ENCODE measurements at places on chromosomes 7 and 10. TPM values are rescaled to one million over a fixed set of nuclear protein-coding genes. Genes with fewer than 3 reads are reported as not detected.

- no peaks in the 10 kb centered on the region for H3K27me3 ChIP-seq
- H3K36me3 ChIP-seq: no peaks in the 10 kb centered on the region
- H3K27ac ChIP-seq: no peak overlapping the region
- DNase-seq: no peak
- no peak overlapping the region for H3K4me3 ChIP-seq
Observed at GRCh38 chr7:129093867-129094456, 39.1 kb upstream of the TNPO3 start.

DNA sequence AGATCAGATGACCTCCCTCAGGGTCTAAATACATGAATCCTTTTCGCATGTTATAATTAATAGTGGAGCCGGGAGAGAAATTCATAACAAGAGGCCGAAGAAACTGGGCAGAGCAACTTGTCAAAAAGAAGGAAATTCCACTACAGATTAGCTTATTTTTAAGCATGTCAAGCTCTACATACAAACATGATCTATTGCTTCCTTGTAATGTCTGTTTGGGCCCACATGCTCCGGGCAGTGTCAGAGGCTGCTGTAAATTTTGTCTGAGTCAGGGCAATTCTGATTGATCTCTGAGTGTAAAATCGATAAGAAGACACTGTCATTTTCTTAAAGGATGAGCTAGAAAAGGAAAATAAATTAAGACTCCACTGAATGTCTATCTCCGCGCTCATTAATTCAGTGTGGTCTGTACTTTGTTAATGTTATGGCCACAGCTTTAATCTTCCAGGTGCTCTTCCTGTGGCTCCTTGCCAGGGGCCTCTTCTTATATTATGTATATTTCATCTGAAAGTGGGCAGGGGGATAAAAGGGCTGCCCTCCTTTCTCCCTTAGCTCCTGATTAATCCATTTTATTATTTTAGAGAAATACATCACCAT is 194.1 kb upstream of the SP8 start:
- DNase-seq: no peak
- H3K27me3 ChIP-seq: no peaks in the 10 kb centered on the region
- H3K36me3 ChIP-seq: no peaks in the 10 kb centered on the region
- no peak overlapping the region for H3K27ac ChIP-seq
- H3K4me1 ChIP-seq: no peaks in the 10 kb centered on the region
- no peak overlapping the region for H3K4me3 ChIP-seq

HKDC1 gene
- 27.7 TPM for total RNA-seq

SPDYE2 gene
- not detected for total RNA-seq

DNA sequence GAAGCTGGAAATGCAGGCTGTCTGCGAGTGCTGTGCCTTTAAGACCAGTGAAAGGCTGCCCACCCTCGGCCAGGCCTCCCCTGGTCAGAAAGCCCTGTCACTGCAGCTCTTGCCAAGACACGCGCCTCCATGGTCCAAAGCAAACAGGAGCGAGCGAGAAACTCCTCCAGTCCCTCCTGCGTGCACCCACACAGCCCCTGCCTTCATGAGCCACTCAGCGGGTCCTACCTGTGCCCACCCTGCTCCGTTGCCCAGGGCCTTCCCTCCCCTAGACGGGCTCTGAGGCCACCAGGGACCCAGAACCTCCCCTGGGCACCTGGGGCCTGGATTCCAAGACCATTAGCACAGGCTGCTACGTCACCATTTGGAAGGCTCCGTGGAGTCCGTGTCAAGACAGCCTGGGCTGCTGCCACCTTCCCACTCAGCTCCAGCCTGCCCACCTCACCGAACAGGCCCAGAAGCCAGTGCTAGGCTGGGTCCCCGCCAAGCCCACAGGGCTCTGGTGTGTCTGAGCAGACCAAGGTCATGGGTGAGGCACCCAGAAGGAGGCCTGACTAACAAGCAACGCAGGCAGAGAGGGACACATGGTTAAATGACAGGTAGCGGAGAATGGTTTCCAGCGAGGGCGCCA is 144.5 kb downstream of the NEURL1 start:
- DNase-seq: no peak
- H3K4me1 ChIP-seq: no peaks in the 10 kb centered on the region
- peak overlapping the region; percentile 4 for H3K27ac ChIP-seq
- H3K4me3 ChIP-seq: no peak overlapping the region

LIPK gene
- not detected for total RNA-seq

ZDHHC6 gene
- 33.0 TPM for total RNA-seq

DNA sequence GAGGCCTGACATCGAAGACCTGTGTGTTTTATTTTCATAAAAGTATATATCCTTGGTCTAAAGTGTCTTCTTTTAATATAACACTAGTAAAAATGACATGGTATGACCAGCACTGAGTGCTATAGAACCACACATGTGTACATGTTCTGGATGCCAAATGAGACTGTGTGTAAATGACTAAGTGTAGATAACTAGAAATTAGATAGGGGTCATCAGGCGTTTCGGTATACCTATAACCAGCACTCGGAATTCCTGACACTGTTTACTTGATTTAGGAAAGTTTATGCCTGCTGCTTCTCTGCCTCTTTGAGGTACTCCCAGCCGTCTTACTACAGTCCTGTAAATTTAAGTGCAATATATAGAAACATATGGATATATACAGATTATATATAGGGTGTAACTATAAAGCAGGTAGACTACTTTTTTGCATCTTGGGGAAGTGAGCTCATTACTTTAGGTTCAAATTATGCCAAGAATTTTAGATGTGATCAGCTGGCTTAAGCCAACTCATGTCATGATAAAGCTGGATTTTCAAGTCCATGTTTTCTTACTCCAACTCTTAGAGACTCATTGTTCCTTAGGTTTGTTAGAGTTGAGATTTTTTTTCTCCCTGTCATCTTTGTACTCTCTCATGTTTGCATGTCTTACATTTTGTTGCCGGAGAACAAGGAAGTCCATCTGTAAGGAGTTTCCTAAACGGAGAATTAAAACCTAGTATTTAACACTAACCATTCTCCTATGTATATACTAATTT is 62.9 kb downstream of the KLHDC10 start:
- H3K27ac ChIP-seq: peak overlapping the region; percentile 51
- no peaks in the 10 kb centered on the region for H3K27me3 ChIP-seq
- H3K4me3 ChIP-seq: no peak overlapping the region
- DNase-seq: no peak
- H3K4me1 ChIP-seq: peaks cover 8% of the 10 kb centered on the region

- DNase-seq: no peak
- peak overlapping the region; percentile 62 for H3K27ac ChIP-seq
- no peak overlapping the region for H3K4me3 ChIP-seq
- no peaks in the 10 kb centered on the region for H3K27me3 ChIP-seq
Observed at GRCh38 chr10:88194041-88194887, 330.8 kb downstream of the PTEN start.

GIMAP6 gene
- 1.0 TPM for total RNA-seq

DLX5 gene
- 5.0 TPM for total RNA-seq

GRCh38 chr7:108643136-108643535 is 73.5 kb downstream of the DNAJB9 start:
- H3K4me1 ChIP-seq: no peaks in the 10 kb centered on the region
- no peak for DNase-seq
- H3K27me3 ChIP-seq: no peaks in the 10 kb centered on the region
- no peak overlapping the region for H3K27ac ChIP-seq
